ENCODE measurements at places on chromosomes 13 and 19.

- DNase-seq = no peak
Measured at GRCh38 chr19:40687525-40688016, 2.9 kb downstream of the NUMBL start.

DNA sequence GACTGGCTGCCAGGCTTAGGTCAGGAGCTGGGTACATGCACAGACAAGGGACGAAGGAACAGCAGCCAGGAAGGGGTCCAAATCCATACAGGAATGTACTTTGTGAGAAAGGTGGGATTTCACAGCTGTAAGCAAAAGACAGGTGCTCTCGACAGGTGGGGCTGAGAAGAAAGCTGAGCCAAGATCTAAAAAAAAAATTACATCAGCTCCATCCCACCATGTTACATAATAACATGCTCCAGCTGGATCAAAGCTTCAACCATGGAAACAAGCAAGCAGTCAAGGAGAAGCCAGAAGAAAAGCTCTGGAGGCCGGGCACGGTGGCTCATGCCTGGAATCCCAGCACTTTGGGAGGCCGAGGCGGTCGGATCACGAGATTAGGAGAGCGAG lies 8.0 kb downstream of the UBXN6 start:
- no peak for DNase-seq

GRCh38 chr19:30679153-30679702 lies 307.0 kb downstream of the ZNF536 start:
- no peak for DNase-seq

GRCh38 chr19:35143231-35143715 lies at the start of gene FXYD7:
Gene FXYD7, plus strand, starts transcription at chr19:35143255. Its CDS starts 79 bp downstream, at chr19:35143334.
- no peak for DNase-seq

DNA sequence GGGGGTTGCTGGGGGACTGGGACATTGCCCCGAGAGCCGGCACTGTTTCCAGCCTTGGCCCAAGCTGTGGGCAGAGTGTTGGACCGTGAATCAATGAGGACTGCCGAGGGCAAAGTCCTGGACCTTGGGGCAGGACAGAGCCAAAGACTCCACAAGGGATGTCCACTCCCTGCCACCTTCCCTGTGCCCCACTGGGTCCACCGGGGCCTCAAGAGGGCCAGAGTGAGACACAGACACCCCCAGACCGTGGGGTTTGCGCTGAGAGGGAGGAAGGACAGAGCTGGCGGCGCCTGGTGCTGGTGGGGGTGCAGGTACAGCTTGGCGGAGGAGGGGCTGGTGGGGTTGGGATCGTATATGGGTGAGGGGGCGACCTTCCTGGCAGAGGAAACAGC lies 11.8 kb downstream of the MAST3 start:
- DNase-seq = no peak

Measured in stimulated activated CD8-positive, alpha-beta memory T cell treated with anti-CD3 and anti-CD28 coated beads, Interleukin-7, amount 100 ng/mL, for 48 hours (primary cell).